ENCODE measurements at places on chromosomes 6 and 20.

DNA sequence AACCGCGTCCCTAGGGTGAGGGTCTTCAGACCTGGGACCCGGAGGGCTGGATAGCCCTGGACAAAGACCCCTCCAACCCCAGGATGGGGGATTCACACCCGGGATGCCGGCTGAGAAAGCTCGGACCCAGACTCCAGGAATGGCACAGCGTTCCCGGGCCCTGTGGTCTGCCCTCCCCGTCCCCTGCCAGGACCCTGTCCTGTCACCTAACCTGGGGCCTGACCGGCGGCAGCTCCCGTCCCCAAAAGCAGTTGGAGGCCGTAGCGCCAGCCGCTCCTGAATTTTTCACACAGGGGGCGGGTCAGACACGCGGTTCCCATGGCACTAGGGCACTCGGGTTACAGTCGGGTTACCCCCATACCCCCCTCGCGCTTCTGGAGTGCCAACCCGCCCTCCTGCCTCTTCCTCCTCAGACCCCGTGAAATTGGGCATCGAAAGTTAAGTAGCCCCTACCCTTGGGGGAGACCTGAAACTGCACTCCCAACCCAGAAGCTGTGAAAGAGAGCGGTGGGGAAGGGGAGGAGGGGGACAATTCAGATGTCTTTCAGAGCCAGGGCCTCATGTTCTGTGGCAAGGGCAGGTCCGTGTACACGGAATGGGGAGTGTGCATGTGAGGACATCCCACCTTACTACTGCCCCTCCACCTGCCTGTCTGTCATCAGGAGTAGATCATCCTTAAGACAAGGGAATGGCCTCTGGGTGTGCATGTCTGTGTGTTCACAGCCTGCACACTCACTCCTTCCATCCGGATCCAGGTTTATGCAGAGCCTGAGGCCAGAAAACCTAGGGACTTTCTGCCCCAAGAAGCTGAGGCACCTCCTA lies 595 bp downstream of the REM1 start:
- no peak for DNase-seq

DNA sequence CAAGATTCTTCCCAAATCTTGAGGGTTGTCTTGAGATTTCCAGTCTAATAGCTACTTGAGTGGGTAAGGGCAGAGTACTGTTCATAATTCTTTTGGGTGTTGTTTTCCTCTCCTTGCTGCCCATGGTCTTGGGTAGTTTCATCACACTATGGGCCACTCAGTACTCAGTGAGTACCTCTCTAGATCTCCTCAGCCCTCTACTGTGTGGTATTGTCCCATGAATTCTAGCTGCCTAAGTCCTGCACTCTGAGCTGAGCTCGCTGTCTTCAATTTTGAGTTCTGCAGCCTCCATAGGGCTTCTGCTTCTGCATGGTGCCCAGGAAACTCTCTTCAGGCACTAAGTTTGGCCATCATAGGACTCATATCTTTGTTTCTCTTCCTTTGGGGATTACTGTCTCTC lies 42.3 kb downstream of the ASXL1 start:
- no peak for DNase-seq

DNA sequence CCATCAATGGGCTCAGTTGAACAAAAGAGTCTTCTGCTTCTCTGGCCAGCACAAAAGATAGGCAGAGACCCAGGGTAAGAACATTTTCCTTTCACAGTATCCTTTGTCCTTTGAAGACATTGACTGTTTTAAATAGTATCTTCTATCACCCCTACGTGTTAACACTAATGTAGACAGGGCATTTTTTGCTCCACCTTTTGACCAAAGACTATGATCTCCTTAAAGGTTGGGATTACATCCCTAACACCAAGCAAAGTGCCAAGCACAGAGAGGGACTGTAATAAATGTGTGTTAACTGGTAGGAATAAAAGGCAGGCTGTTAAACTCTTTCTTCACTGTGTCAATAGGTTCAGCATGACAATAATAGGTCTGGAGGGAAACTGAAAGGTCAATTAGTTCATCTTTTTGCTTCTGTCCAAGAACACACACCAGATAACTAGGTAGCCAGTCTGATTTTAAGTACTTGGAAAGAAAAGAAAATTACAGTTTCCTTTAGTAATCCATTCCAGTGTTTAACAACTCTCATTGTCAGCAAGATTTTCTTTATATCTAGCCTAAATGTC lies 63.6 kb upstream of the NOX3 start:
- no peak for DNase-seq

- no peak for DNase-seq
Observed at GRCh38 chr6:107235511-107235910, 120.2 kb upstream of the BEND3 start.

DNA sequence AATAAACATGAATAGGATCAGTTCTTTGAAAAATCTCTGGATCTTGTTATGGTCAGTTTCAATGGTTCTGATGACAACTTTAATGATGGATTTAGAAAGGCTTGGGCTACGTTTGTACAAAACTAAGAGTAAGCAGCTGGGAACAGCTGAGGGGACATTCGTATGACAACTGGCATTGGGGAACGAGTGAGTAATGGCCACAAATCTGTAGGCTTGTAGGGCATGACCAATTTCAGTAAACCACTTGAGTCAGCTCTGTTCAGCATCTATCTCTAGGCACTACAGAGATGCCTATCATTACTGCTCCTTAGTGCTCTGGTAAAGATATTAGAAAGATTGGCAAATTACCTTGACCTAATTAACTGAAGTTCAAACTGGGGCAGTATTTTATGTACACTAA lies 1375.6 kb downstream of the EPHA7 start:
- DNase-seq = no peak

DNA sequence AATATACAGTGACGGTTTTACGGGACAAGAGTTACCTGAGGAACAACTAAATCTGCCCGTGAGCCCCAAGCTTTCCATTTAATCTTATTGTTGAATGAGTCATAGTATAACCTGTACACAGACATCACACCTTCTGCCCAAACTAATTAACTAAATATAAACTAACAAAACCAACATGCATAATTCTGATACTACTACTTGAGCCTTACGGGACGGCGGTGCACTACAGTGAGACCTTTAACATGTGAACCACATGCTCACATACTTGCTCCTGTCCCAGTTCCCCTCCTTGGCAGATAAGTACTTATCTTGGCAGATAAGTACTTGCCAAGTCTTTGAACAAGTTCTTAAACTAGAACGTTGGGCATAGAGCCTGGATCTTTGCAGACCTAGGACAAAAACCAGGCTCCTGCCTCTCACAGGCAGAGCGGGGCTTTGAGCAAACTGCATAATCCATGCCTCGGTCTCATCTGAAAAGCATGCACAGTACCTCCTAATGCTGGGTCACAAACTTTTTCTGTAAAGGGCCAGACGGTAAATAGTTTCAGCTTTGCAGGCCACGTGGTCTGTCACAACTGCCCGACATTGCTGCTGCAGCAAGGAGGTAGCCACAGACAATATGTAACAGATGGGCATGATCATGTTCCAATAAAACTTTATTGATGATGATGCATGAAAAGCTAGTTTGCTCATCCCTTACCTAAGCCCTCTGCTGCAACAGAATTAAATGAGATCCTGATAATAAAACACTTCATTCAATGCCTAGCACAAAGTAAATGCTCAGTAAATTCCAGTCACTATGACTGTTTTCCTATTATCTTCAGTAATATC lies 23.0 kb downstream of the ZNF217 start:
- no peak for DNase-seq

- no peak for DNase-seq
Observed at GRCh38 chr6:43897571-43898302, 127.7 kb downstream of the VEGFA start.

GRCh38 chr6:40672087-40672486 lies 84.9 kb upstream of the LRFN2 start:
- DNase-seq = no peak

DNA sequence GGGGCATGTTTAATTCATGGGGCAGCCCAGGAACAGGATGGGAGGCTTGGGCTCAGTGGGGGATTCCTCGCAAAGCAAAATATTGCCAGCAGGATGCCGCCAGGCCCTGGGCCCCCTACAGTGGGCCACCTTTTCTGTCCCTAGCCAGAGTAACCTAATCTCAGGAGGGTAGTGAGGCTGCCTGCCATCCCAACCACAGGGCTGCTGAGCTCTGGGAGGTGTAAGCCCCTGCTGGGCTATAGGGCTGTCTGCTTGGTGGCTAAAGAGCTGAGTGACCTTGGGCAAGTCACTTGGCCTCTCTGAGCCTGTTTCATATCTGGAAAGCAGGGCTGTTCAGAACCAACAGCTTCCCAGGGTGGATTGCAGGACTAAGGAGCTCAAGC lies 35.7 kb upstream of the CDH22 start:
- no peak for DNase-seq

DNA sequence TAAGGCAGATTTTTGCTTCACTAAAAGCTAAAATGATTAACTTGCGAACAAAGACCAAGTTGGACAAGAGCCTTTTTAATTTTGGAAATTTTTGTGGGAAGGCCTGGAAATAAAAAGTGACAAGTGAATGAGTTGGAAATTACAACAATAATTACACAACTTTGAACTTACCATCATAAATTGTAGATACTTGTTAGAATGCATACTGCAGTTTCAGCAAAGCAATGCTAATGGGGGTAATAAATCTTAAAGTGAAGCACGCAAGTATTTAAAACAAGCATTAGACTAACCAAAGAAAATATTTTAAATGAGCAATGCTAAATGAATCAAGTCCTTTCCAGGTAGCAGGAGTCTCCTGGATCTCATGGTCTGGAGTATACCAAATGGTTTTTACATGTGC lies 83.2 kb upstream of the EYA4 start:
- no peak for DNase-seq

GRCh38 chr6:3665608-3666007 lies 85.9 kb downstream of the PXDC1 start:
- DNase-seq = no peak

GRCh38 chr20:46773680-46774079 lies 64.2 kb downstream of the SLC2A10 start:
- DNase-seq = no peak

- DNase-seq = no peak
Observed at GRCh38 chr6:20605061-20605460, 70.8 kb downstream of the CDKAL1 start.

DNA sequence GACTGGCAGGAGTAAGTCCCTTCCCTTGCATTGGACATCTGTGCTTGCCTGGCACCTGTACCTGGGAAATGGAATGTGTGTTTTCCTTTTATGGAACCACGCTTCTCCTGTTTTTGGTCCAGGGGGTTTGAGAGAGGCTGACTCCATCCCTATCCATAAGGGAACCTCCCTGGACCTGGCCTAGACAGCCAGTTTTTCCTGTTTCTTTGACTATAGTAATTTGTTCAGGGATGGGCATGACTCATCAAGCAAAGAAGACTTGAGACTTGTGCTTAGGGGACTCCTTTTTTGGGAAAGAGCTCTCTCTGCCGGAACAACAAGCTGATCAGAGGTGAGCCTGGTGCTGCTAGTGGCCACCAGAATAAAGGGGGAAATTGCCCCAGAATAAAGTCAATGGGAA lies 393.8 kb downstream of the CDH26 start:
- no peak for DNase-seq

GRCh38 chr6:166422201-166422940 lies 39.6 kb upstream of the MPC1 start:
- no peak for DNase-seq

GRCh38 chr6:128710315-128710714 lies 172.6 kb upstream of the LAMA2 start:
- no peak for DNase-seq

DNA sequence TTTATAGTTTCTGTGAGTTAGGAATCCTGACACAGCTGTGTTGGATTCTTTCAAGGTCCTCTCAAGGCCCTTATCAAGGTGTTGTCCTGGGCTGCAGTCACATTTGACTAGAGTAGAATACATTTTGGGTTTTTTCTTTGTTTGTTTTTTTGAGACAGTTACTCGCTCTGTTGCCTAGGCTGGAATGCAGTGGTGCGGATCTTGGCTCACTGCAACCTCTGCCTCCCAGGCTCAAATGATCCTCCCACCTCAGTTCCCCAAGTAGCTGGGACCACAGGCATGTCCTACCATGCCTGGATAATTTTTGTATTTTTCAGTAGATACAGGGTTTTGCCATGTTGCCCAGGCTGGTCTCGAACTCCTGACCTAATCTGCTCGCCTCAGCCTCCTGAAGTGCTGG lies 15.7 kb downstream of the NFYA start:
- no peak for DNase-seq

DNA sequence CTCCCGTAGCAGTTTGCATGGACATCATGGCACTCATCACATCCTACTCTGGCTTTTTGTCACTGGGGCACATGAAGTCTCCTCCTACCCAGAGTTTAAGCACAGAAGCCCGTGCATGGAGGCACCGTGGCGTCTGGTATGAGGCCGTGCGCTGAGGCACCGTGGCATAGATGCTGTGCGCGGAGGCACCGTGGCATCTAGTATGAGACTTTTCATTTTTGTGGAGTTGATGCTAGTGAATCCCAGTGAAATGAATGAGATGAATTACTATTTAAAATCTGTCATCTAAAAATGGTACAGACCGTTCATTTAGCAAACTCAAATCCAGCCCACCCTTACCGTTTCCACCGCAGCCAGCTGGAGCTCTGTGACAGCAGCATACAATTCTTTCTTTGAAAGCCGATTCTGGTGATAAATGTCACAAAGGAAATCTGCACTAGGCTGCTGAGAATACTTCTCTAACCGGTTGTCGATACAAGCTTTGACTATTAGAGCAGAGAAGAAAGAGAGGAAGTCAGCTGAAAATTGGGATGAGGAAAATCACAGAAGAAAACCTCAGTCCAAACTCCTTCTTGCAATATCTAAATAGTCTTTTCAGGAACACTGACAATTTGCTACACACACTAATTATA lies 11.3 kb downstream of the CYP24A1 start:
- no peak for DNase-seq

DNA sequence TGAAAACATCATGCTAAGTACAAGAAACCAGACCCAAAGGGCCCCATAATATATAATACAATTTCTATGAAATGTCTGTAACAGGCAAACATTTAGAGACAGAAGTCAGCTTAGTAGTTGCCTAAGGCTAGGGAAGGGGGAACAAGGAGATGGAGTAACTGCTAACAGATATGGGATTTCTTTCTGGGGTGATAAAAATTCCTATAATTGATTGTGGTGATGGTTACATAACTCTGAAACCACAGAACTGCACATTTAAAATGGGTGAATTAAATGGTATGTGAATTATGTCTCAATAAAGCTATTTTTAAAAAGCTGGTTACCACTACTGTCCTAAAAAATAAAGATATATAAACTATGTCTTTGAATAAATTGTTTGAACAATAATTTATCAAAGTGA lies 3.2 kb downstream of the CEP162 start:
- DNase-seq = no peak

DNA sequence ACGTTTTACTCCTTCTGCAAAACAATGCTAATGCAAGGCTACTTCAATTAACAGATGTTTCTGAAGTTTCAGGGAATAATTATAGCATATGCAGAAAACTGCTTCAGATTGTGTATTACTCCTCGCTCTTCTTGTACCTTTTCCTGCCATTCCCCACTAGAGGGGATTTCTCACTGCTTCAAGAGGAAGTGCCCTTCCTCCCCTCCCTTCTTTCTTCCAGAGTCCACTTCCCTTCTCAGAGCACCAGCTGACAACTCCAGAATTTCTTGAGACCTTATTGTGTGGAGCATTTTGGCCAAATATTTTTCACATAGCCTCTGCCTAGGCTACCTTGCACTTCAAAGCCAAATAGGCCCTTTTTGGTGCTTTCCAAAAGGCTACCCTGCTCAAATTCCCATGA lies 12.7 kb upstream of the MCUR1 start:
- no peak for DNase-seq
